ENCODE measurements at places on chromosomes 13 and 19.

DNA sequence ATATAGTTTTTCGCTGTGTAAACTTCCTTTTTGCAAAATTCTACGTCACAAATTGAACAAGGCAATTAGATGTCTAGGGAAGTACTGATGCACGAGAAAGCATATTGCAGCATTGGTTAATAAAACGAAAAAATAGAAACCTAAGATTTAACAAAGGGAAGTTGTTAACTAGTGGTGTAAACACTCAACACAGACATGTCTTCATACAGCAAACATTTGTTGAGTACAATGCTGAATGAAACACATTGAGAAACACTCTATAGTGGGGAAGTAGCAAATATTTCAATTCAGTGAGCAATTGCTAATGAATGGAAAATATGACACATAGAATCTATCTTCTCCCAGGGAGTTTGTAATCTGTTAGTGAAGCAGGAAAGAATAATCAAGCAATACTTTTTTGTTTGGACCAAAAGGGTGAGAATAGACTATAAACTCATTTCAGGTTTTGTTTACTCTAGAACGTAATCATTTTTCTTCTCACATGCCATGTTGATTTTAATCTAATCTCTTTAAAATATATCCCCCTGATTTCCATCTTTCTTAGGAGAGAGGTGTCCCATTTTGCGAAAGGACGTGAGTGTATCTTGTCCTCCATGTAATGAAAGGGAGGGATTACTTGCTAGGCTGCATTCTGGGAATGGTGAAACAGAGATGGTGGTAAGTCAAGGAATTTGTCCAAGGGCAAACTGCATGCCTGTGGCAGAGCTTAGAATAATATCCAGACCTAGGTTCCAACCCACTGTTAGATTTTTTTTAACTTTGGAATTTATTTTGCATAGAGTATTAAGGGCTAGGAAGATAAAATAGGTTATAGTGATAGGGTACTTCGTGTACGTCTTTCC, 1.7 kb upstream of the ANKRD10 start:
- DNase-seq: no peak

GRCh38 chr13:109509154-109509900, 277.1 kb downstream of the IRS2 start:
- no peak for DNase-seq

- DNase-seq: no peak
Measured at GRCh38 chr13:38394777-38395496, 45.3 kb downstream of the UFM1 start.

DNA sequence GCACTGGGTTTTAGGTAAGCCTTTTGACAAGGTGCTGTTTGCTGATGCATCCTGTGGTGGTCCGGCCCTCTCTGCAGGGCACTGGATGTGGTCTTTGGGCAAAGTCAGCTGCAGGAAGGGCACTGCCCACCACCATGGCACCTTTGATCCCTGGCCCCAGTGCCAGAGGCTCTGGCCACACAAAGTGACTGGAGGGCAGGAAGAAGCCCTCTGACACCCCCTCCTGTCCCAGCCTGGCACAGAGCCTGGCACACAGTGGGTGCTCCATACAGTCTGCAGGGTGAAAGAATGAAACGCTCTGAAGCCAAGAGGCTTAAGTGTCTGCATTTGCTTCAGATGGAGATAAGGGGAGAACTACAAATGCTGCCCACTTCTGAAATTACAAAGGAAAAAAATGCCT, 47.6 kb upstream of the CNMD start:
- no peak for DNase-seq

DNA sequence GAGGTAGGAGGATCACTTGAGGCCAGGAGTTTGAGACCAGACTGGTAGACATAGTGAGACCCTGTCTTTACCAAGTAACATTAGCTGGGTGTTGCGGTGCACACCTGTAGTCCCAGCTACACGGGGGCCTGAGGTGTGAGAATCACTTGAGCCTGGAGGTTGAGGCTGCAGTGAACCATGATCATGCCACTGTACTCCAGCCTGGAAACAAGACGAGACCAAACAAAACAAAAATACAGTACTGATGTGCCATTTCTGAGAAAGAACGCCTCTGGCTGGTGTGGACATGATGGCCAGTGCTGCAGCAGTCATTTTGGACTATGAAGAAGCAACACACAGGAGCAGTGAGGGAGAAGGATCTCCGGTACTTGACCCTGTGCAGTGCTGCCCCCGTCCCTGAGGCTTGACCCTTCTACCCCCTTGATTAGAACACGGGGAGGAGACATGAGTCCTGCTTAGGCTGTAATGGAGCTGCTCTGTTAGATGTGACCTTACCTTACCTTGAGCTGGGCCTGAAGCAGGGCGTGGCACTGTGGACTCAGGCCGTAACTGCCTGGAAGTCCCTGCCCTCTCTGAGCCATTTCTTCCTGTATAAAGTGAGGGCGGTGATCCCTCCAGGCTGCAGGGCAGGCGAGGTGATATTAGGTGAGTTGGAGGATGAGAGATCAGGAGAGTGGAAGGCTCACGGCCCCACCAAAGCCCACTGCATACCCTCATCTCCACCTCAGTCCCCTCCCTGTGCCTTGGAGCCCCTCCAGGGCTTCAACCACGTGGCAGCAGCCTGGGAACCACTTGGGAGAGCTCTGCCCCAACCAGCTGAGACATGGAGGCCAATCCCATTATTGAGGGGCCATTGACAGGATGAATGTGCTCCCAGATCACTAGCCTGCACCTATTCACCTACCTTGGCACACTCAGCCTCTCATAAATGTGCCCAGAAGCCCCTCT, 5.9 kb downstream of the RPL18A start:
- no peak for DNase-seq

DNA sequence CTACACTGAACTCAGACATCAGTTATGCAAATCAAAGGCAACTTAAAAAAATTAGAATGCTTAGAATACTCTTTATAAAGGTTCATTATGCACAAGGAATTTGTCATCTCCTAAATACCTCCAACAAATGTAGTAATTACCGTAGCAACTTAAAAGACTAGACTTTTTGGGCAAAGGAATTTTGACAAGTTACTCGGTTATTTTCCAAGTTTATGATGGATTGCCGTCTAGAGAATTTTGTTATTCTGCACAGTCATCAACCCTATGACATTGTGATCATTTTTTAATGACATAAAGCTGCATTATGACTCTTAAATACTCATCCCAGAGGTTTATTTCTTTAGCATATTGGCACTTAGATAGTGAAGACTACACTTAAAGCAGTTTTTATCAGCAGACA, 71.9 kb downstream of the TRPC4 start:
- no peak for DNase-seq

GRCh38 chr19:10565028-10565566, 713 bp downstream of the KRI1 start:
- DNase-seq: peak; percentile 70

DNA sequence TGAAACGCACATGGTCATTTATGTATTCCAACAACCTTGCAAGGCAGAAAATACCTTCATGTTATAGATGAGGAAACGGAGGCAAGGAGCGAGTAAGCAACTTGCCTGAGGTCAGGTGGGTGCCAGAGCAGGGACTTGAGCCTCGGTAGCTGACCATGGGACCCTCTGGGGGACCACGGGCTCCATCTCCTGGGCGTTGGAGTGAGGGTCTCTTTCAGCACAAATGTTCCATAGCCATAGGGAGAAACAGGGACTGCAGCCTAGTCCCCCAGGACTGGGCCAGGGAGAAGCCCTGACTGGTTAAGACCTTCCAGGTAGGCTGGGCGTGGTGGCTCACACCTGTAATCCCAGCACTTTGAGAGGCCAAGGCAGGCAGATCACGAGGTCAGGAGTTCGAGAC, 38.4 kb upstream of the ADGRE5 start:
- DNase-seq: no peak

- no peak for DNase-seq
Measured at GRCh38 chr13:111095031-111095840, 19.9 kb upstream of the ARHGEF7 start.

DNA sequence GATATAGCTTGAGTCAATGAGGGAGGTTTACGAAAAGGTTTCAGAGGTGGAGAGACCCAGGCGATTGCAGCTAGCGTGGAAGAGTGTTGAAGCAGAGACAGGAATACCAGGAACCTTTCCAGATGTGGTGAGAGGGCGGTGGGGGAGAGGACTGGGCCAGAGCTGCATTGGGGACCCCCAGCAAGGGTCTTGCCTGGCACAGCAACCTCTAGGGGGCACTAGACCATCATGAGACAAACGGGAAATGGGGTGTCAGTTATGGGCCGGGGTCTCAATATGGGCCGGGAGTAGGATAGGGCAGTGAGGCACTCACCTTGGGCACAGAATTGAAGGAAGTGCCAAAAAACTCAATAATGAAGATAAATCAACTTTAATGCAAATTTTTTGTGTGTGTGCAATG, 2.1 kb upstream of the LRP3 start:
- no peak for DNase-seq

DNA sequence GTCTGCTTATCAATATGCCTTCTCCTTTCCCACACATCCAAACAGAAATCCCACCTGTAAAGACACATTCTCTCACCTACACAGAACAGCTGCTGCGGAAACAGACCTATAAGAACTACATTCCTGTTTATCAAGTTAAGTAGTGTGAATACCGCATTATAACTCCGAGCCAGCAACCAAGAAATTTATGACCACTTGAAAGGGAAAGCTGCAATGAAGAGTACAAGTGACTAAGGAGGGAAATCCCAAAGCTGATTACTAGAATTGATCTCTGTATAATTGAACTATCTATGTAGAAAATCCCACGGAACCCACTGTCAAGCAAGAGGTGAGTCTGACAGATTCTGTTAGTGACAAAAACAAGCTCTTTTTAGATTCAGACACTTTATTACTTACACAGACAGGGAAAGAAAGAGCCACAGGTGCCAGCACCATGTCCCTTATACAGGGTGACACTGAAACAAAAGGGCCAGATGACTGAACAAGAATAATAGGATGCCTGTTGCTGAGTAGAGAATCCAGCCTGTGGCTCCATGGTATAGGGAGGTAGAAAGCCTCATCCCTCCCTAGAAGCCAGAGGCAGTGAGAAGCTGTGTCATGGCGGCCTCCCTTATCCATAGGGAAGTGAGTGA, 1.6 kb upstream of the IGFL4 start:
- DNase-seq: no peak

- DNase-seq: no peak
Measured at GRCh38 chr13:106477303-106477702, 58.2 kb downstream of the EFNB2 start.

- no peak for DNase-seq
Measured at GRCh38 chr19:5530701-5531100, 37.1 kb downstream of the TINCR start.

DNA sequence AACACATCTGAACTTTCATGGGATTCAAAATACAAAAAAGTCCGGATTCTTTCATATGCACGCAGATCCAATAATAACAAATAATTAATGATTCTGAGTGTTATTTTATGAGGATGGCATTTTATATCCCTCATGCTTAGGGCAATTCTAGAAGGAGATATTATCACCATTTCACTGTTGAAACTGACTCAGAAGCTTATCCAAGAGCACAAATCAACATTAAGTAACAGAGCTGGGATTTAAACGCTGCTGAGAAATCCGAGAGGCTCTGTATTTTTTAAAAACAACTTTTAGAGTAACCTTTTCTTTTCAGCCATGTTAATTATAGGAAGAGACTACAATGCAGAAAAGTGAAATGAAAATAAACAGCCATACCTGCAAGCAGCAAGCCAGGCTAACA, 30.3 kb downstream of the ATP7B start:
- DNase-seq: no peak

GRCh38 chr19:47506459-47506858, 8.4 kb downstream of the NAPA start:
- DNase-seq: no peak

GRCh38 chr19:38528213-38528755, 89.5 kb downstream of the MAP4K1 start:
- no peak for DNase-seq

DNA sequence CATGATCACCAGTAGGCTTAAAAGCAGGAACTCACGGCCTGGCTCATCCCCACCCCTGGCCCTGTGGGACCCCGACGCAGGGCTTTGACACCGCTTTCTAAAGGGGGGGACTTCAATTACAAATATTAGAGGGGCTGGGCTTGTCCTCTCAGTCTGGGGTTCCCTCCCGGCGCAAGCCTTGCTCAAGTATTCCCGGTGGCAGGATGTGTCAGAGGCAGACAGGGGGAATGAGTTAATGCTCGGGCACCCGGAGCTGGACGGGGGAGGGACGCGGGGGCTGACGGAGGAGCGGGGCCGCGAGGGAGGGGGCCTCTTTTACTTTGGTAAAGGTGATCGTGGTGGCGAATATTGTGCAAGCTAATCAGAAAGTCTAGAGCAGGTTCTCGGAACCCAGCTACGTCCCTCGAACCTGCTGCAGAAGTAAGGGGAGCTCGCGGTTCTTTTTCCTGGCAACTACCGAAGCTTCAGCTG, 1.1 kb downstream of the FGF14 start:
- DNase-seq: no peak

GRCh38 chr13:106560821-106561220, 7.1 kb downstream of the ARGLU1 start:
- DNase-seq: no peak

DNA sequence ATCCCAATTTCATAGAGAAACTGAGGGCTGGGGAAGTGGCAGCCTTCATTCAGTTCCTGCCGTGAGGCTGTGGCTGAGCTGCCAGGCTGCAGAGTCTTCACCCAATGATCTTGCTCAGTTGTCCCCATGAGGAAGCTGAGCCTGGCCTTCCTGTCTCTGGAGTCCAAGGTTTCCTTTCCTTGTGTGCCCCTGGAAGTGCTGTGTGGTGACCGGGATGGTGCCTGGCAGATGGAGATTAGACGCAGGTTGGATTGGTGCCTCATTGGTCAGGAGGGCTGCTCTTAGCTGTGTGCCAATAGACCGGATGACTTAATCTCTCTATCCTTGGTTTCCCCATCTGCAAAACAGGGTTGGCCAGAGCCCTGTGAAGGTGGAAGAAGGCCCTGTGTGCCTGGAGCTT, 24.6 kb downstream of the DNM2 start:
- DNase-seq: no peak

DNA sequence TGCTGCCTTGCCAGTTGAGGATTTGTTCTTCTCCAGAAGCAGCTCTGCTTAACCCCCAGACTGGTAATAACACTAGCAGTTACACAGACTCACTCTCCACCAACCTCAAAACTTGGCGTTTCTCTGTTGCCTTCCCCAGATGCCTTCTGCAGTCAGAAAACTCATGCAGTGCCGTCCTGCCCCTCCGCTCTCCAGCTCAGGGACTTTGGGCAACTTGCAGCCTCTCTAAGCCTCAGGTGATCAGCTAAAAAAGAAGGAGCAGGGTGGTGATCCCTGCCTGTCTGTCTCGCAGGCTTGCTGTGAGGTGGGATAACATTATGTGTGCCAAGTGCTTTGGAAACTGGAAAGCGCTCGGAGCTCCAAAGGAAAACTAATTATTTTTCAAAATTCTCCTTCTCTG, 391.6 kb downstream of the HS6ST3 start:
- DNase-seq: no peak

DNA sequence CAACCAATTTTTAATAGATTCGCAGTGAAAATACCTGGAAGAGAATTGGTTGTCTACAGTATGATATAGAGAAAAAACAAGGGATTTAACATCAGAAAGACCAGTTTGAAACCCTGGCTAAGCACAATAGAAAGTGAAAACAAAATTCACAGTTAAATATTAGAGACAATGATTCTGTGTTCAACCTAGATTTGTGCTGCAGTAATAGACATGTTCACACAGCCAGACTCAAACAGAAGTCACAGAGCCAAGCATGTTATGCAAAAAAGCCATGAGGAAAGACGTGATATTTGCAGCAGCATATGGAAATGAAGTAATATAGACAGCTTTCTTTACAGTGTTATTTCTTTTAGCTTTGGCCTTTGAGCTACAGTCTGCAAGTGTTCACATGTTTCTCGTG, 48.1 kb downstream of the SCEL start:
- DNase-seq: no peak

- DNase-seq: no peak
Measured at GRCh38 chr13:94188201-94188854, 291.2 kb downstream of the DCT start.

GRCh38 chr19:3774621-3775373, 2.8 kb upstream of the RAX2 start:
- DNase-seq: no peak
